ENCODE measurements at places on chromosomes 13 and 19.

- no peaks in the 10 kb centered on the region for H3K27me3 ChIP-seq
- no peak for DNase-seq
- H3K4me3 ChIP-seq, result no peak overlapping the region
- peaks cover 28% of the 10 kb centered on the region for H3K4me1 ChIP-seq
- H3K27ac ChIP-seq, result no peak overlapping the region
- peaks cover 5% of the 10 kb centered on the region for H3K36me3 ChIP-seq
Observed at GRCh38 chr19:3575260-3575741, 2.6 kb downstream of the HMG20B start.

GRCh38 chr13:24905242-24905641, 141.3 kb downstream of the RNF17 start:
- DNase-seq, result no peak
- no peaks in the 10 kb centered on the region for H3K27me3 ChIP-seq
- H3K4me1 ChIP-seq, result no peaks in the 10 kb centered on the region
- no peak overlapping the region for H3K27ac ChIP-seq
- H3K4me3 ChIP-seq, result no peak overlapping the region

DNA sequence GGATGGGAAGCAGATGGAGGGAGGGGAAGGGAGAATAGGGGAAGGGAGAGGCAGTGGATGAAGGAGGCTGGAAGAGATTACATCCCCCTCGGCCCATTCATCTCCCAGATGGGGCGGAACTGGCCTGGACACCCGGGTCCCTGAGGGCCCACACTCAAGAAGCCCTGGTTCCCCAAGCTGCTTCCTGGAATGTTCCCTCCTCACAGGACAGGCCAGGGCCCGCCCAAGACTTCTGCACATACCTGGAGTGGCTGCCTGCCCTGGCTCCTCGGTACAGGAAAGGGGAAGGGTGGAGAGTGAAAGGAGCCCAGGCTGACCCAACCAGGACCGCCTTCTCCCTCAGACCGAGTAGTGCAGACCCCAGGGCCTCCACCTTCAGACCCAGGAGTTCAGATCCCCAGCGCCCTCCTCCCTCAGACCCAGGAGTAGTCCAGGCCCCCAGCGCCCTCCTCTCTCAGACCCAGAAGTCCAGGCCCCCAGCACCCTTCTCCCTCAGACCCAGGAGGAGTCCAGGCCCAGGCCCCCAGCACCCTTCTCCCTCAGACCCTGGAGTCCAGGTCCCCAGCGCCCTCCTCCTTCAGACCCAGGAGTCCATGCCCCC, 489 bp downstream of the NTF4 start:
- H3K4me3 ChIP-seq, result no peak overlapping the region
- no peaks in the 10 kb centered on the region for H3K4me1 ChIP-seq
- no peaks in the 10 kb centered on the region for H3K27me3 ChIP-seq
- DNase-seq, result no peak
- no peaks in the 10 kb centered on the region for H3K36me3 ChIP-seq

DNA sequence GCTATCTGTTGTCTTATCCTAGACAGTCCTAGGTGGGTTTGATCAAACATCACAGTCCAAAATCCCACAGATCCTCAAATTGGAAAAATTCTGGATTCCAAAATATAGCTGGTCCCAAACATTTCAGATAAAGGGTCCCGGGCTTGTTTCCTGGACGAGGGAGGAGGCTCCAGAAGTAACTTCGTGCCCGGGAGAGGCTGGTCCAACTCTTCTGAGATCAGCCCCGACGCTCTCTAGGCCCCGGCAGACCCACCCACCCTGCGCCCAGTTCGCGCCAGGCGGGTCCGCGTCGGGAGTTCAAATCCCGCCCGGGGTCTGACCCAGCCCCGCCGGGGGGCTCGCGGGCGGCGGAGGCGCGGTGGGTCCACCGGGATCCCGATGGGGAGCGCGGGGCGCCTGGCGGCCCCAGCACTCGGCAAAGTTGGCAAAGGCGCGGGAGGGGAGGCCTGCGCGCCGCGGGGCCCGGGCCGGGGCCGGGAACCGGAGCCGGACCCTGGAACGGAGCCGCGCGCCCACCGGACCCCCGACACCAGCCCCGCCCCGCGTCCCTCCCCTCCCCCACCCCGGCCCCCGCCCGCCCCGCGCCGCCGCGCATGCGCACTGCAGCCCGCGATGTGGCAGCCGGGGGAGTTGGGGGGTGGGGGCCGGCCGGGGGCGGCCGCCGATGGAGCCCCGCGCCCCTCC, 513 bp downstream of the MIER2 start:
- H3K27ac ChIP-seq, result peak overlapping the region; percentile 85
- no peaks in the 10 kb centered on the region for H3K4me1 ChIP-seq
- peak overlapping the region; percentile 90 for H3K4me3 ChIP-seq
- H3K36me3 ChIP-seq, result no peaks in the 10 kb centered on the region
- DNase-seq, result no peak

Data from right atrium auricular region (tissue), 2 donors.